ENCODE measurements at places on chromosomes 16 and 17.
A peak's percentile ranks its signal among the peaks of the same experiment; 100 is the strongest.

DNA sequence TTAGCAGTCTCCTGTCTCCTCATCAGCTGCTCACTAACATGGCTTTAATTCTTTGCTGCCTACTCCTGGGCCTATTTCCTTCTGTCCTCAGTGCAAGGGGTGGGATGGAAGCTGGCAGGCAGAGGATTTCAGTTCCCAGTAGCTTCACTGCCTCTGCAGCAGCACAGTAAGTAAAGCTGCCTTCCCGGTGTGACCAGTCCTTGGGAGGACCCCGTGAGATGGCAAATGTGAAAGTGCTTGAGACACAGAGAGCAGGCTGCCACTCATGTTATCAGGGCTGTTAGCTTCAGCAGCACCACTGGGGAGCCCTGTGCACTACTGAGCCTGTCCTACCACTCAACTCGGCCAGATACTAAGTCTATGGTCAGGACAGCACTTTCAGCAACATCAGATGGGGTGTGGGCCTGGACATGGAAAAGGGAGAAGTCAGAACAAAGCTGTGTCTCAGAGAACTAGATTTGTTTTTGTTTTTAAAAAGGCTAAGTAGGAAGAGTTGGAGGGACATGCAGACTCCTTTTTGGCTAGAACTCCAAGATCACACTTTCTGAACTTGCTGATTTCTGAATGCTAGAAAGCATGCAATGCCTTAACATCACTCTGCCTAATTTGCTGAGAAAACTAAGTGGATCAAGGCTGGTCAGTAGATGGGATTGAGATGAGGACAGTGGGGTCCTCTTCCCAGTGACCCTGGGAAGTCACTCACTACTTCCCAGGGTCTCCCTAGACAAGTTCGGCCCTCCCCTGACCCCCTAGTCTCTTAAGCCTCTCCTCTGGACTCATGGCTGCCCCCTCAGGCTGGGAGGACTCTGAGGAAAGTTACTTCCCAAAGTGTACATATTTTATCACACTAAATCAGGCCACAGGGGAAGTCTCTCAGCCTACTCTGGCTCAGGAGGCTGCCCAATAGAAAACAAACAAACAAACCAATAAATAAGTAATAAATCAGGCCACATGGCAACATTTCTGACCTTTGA, 1.1 kb downstream of the ACSF2 start:
- DNase-seq, result peak; percentile 43

DNA sequence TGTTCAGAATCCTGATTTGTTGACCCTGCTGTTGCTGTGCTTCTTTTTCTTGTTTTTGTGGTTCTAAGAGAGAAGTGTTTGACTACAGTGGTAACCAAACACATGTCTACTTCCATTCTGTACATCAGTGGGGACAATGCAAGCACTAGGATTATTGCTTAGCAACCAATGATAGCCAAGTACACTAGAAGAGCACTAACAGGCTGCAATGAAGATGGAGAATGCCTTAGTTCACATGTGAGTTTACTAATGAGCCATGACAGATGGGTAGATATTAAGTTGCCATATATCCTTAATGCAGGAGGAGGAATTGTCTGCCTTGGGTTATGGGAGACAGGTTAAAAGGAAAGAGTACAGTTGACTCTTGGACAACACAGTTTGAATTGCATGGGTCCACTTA, 8.3 kb downstream of the EFCAB5 start:
- DNase-seq, result no peak

GRCh38 chr17:49312722-49313121, 49.3 kb downstream of the ZNF652 start:
- peak; percentile 14 for DNase-seq

DNA sequence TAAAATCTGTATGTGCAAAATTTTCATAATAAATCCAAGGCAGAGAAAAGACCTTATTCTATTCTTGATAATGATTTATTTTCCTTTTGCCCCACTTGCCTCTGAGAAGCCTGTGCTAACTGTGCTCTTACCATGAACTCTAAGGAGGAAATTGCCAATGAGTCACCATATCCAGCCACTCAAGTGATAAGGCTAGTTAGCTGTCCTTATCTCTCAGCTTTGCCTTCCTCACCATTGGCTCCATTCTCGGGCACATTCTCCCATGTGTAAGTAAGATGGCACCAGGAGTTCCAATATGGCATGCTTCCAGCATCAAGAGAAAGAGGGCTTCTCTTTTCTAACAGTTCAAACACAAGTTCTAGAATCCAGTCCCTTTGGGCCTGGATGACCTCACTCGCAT, 142.4 kb downstream of the TOX3 start:
- DNase-seq, result no peak

GRCh38 chr16:53946746-53947386, 242.9 kb downstream of the FTO start:
- no peak for DNase-seq

DNA sequence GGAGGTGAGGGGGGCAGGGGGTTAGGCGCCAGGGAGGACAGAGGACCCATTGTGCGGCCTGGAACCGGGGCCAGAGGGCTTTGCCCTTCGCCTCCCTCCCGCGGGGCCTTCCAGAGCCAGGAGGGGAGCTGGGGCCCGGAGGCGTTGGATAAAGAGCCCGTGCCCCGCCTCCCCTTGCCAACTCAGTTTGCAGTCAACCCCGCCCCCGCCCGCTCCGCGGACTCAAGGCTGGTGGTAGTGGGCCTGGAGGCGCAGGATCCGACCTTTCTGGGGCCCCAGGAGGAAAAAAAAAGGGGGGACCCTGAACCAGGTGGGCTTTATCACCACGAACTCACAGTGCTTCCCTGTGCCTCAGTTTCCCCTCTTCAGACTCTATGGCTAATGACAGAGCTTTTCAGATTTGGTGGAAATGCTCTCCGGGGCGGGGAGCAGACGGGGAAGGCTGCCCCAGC, 2.0 kb upstream of the SPHK1 start:
- DNase-seq, result peak; percentile 47

DNA sequence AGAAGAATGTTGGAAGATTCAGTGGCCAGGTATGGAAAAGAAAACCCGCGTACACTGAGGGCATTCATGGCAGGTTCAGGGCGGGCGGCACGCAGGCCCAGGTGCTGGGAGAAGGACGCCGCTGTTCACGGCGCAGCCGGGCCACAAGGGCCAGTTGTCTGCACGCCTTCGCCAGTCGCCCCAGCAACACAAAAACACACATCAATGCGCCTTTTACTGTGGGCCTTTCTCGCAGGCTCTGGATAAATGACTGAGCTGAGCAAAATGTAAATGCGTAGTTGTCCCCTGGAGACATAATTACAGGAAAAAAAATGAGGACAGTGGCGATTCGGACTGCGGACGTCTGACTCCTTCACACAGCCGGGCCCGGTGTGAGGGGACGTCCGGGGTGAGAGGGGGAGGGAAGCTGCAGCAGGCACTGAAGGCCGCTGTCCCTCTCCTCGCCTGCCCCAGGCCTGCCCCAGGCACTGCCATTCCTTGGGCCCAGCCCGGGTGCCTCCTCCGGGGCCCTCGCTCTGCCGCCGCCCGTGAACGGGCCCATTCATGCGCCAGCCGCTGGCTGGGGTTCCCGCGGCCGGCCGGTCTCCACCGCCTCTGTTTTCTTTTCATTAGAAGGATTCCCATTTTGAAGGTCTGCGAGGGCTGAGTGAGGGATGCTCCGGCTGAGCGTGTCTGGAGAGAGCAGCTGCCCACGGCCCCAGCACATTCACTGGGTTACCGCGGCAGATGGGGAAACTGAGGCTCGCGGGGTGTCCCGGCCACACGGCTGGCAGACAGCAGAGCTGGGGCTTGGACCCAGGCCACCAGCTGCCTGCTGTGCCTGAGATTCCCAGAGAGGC, 6.5 kb upstream of the ZNF469 start:
- no peak for DNase-seq

DNA sequence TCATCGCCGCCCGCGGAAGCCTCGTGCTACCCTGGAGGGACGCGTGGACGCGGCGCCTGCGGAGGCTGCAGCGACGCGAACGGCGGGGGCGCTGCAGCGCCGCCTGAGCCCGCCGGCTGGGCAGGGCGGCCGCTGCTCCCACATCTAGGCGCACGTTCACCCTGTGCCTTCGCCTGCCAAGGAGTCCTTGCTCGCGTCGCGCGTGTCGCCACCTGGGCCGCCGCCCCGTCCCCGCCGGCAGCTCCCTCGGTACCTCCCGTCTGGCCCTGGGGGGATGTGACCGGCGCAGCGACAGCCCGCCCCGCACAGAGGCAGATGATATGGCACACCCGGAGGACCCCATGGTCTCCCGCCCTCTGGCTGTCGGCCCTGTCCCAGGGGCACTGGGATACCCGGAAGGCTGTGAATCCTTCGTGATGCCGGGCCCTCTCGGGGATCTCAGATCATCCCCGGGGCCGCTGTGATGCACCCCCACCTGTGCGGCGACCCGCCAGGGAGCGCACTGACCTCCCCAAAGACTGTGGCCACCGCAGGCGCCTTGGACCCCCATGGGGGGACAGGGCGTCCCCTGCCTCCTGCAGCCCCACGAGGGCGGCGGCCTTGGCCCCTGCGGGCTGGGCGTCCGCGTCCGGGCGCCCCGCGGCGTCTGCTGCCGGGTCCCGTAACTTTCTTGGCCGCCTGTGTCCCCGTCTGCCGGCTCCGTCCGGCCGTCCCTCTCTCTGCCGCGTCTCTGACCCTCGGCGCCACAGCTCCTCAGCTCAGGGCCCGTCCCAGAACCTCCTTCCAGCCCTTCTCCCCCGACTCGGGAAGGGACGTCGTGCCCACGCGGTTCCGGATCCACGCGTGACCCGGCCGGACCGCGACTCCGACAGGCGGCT, 689 bp upstream of the TBC1D24 start:
- DNase-seq, result peak; percentile 67

GRCh38 chr16:70592106-70592571, 54.2 kb upstream of the IL34 start:
- peak; percentile 63 for DNase-seq

DNA sequence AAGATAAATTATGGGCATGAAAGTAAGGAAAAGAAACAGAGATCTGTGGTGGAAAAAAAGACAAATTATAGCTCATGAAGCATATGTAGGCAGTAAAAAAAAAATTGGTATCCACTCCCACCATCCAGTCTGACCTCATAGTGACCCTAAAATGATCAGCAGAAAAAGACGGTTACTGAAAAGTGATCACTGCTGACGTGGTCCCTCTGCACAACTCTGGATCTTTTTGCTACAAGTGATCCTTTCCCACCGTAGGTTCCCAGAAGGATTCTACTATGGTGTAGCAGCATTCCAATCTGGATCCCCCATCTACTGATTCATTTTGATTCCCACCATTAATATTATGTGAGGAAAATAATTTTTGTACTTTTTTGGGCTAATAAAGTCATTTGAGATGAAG, 10.9 kb upstream of the CHST6 start:
- no peak for DNase-seq

DNA sequence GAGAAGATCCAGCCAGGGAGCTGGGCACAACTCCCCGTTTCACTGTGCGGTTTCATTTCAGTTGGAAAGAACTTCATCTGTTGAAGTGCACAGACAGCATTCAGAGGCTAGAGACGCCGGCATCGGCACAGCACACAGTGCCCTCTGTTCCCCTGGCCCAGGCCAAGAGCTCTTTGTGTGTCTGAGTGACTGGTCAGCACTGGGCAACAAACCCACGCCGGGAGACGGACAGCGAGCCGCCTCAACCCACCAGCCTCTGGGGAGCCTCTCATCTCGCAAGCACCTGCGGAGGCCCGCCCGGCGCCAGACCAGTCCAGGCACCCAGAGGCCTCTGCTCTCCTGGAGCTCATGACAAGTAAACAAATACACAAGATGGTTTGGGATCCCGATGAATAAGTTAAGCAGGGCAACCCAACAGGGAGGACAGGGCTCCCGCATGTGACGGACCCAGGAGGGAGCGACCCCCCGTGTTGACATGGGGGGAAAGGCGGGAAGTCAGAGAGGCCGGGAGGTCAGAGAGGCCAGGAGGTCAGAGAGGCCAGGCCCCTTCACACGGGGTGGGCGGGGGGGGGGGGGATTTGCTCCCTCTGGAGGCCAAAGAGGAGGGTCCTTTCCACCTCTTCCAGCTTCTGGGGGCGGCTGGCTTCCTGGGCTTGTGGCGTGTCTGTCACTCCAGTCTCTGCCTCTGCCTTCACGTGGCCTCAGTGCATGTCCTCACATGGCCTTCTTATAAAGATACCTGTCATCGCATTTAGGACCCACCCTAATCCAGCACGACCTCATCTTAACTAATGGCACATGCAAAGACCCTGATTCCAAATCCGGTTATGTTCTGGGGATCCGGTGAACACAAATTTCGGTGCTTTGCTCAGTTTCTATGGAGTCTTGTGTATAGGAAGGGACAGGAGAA, 25.8 kb upstream of the KLHDC4 start:
- no peak for DNase-seq

- DNase-seq, result no peak
These were observed 15.3 kb downstream of the FOXN1 start for GRCh38 chr17:28521311-28522085.

DNA sequence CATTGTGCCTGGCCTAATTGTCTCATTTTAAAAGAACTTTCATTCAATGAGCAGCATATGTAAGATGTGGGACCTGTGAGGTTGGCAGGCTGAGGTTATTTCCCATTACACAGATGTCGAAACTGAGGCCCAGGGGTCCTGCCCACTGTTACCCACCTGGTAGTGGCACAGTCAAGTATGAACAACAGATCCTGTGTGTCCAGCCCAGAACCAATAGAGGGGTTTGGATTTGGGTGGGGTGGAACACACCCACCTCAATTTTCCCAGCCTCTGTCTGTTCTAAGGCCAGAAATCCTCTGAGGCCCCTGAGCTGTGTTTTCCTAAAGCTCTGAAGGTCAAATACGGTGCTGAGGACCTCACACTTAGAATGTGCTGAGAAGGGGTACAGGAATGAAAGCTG, 179.5 kb downstream of the XYLT1 start:
- DNase-seq, result no peak

DNA sequence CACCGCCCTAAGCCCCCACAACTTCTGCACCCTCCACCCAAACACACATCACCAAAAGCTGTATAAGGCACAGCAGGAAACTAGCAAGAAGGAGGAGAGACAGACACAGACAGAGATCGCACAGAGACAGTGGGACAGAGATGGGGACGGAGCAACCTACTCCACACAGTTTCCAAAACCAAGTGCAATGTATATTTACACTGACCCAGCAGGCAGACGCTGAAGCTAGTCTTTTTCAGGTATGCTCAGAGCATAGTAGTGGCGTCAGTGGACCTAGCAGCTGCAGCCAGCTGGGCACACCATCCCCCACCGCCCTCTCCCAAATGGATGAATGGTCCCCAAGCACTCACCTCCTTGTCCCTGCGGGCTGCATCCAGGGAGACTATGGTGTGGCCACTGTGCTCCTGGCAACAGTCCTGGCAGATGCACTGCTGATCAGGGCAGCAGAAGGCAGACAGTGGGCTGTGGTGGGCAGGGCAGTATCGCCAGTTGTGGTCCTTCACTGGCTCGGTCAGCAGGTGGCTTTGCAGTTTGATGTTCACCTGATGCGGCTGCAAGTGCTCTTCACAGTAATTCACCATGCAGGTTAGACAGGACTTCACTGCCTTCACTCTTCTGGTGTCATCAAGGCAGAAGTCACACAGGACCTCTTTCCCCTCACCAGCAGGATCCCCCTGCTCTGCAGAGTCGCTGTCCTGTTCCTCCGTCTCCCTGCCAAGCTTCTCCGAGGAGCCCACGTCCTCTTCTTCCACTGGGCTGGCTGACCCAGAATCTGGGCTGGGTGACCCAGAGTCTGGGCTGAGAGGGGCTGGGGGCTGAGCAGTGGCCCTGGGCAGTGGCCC, 31.5 kb upstream of the FBXW10B start:
- no peak for DNase-seq
